SK-N-SH treated with all-trans-retinoic acid at 6 μM for 48 hours (cell line): ENCODE measurements at places on chromosomes 13 and 19.

DNA sequence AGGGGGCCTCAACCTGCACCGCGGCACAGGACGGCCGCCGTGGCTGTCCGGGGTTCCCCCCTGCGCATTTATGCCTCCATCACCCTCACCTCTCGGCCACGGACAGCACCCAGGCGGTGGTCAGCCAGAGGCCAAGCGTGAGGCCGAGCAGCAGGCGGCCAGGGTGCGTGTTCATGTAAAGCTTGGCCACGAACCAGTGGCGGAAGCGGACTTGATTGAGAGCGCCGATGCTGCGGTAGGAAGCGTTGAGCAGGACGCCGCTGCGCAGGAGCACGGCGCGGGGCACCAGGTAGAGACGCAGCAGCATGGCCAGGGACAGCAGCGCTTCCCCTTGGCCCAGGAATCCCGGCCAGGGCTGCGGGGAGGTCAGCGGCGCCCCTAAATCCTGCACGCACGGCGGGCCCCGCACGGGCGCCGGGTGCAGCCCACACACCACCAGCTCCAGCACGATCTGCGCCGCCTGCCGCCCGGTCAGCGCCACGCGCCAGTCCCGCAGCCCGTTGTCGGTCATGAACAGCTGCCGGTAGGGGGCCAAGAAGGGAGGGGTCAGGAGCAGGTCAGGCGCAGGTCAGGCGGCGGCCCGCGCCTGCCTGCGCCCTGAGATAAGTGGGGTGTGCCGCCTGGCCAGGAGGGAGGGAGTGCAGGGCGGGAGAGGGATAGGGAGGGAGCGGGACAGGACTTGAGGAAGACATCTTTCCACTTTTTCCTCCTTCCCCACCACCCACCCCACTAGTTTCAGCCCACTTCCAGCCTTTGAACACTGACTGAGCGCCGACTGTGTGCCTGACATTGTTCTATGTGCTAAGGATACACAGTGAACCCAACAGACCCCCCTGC is 6.5 kb downstream of the KCNN4 start:
- peak; percentile 37; the same call in 1 of the 3 replicates for ATAC-seq

DNA sequence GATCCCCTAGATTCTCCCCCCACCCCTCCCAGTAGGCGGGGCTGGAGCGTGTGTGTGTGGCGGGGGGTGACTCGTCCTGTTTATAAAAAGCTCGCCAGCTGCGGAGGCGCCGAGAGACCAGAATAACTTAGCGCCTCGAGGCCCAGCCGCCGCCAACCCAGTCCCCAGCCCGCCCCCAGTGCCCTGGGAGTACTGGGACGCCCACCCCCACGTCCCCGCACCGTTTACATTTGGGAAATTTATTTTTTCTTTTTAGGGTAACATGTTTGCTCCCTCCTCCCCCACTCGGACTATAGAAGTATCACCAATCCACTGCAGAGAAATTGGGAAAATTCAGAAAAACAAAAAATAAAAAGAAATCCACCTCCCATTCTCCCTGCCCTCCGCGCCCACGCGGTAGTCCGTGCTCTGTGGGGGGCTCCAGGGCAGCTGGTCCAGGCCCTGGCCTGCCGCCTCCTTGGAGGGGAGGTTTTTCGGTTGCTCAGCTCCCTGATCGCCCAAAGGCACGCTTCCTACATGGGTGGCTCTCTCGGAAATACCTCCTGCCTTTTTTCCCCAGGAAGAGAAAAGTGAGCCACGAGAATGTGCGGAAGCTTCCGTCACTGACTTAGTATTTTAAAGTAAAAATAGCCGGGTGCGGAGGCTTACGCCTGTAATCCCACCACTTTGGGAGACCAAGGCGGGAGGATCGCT is 1.5 kb upstream of the RAB3A start:
- ATAC-seq = peak; percentile 12

DNA sequence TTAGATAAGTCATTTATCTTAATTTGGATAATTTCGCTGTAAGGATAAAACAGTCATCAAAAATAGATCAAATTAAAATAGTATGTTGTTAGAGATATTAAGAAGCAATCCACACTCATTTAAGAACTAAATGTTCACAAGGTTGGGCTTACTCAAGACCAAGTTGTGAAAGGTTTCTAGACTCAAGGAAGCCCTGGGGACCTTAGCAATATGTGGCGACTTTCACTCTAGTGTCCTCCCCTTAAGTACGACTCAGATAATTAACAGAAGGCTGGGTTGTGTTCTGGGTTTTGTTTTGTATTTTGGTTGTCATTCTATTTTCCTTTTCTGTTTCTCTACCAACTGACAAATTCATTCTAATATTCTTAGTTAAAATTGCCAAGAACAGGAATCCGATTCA is 1008.0 kb downstream of the PCDH9 start:
- ATAC-seq = no peak

DNA sequence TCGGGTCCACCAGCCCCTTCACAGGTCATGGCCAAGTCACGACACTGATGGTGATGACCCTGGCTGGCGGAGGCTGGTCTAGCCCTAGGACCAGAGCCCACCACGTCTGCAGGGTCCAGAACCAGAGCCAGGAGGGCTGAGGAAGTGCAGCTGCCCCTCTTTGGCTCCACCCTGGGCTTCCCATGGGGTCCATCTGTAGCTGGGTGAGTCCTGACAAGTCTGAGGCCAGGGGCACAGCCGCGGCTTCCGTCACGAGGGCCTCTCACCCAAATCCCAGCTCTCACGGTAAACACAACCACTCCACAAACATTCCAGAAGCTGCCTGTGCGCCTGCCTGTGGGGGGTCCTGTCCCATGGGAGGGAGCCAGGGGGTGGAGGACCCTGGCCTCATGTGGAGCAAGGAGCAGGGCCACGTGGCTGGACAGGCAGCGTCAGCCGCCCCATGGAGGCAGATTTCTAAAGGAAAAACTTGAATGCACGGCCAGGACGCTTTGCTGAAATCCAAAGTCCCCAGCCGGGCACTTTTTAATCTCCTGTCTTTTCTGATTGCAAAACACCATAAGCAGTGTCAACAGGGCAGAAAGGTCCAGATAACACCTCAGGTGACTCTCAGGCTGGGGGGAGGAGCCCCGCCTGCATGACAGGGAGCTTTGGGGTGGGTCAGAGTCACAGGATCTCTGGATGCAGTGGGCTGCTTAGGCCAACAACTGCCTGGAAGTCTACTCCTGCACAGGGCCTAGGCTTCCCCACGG is 29.9 kb downstream of the CEBPG start:
- no peak for ATAC-seq
